ENCODE measurements at places on chromosomes 1 and 21.

DNA sequence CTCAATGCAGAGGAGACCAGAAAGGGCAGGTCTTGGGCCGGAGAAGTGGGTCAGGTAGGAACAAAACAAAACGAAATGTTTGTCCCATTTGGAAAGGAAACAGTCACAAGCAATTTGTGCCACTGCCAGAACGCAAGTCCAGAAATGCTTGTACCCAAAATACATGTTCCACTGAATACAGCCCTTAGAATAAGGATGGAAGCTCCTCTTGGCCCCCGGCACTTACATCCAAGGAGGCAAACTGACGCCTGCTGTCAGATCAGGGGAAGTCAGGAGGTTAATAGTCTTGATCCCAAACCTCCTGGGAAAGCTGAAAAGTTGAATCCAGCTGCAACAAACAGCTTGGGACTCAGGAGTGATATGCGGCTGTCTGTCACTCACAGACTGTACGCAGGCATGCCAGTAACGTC is 75.9 kb upstream of the GALNT2 start:
- DNase-seq, result no peak

- no peak for DNase-seq
Observed at GRCh38 chr1:94912263-94913184, 14.4 kb downstream of the CNN3 start.

DNA sequence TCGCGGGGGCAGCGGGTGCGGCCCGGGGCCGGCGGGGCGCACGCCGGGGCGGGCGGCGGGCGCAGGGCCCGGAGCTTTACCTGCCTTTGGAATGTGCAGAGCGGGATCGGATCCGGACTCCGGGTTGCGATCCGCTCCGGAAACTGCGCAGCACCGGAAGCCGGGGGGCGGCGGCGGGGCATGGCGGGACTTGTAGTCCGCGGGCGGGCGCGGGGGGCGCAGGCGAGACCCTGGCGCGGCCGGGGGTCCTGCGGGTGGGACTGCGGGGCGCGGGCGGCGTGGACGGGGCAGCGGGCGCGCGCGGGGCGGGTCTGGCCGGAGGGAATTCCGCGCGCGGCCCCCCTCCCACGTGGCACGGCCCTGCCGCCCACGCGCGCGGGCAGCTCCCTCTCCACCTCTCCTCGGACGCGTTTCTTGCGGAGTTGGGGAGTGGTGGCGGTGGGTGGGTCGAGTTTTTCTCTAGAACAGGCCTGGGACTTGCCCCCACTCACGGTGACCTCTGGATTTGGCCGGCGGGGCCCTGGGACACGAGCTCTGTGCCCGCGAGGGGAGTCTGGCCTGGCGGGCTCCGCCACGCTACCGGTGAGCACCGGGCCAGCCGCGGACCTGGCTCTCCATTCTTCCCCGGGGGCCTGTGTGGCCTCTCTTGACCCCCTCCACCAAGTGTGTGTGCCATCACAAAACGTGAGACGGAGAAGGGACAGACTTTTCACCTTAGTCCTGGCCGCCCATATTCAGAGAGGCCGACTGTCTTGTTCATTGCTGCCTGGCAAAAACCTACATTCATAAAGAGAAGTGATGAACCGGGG is at the start of gene PRDM15:
PRDM15 (minus strand) TSS at position 155 of the 809 bp plus-strand sequence. CDS start 18,981 bp downstream, outside the sequence.
- peak; percentile 57 for DNase-seq

DNA sequence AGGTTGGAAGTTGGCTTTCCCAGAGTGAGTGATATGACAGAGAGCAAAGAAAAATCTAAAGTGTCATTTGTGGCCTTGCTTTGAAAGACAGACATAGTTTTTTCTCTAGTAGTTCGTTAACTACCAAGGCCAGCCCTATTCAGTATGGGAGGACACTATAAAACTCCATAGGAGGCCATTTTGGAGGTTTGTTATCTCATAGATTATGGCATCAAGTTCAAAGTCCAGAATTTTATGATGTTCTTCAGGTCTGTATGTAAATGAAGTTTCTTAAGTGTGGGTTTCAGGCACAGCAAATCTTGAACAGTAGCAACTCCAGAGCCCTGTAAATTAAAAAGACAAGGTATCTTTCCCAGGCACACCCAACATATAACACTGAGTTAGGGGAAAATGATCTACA is 437.1 kb downstream of the PLPP3 start:
- DNase-seq, result no peak

DNA sequence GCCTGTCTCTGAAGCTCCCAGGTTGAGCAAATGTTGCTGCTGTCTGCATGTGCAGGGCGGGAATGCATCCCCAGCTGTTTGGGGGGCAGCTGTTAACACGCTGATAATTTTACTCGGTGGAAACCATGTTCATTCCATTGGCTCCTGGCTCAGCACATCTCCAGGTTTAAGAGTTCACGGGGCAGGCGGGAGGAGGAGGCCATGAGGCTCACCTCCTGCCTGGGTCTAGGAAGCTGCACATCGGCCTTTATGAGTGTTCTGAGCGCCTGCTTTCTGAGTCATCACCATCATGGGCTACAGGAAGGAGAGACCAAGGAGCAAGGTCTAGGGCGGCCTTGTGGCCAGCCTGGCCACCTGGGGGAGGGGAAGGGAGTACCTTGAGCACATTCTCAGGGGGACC is 29.7 kb downstream of the AJAP1 start:
- no peak for DNase-seq

DNA sequence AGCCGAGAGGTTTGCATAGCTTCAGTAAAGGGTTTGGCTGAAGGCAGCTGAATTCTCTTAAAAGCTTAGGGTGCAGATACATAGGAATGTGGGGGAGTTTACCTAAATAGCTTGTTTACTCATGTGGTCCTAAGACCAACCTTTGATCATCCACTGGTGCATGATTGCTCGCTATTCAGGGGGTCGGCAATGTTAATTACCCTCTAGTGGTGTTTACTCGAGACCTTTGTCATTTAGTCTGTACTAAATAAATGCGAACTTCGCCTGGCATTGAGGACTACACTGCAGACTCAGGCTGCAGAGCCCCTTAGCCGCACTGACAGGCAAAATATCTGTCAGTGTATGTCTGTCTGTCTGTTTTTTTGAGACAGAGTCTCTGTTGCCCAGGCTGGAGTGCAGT is 31.8 kb downstream of the TMEM63A start:
- DNase-seq, result no peak

GRCh38 chr1:36070349-36070748 is 13.5 kb upstream of the TEKT2 start:
- no peak for DNase-seq

DNA sequence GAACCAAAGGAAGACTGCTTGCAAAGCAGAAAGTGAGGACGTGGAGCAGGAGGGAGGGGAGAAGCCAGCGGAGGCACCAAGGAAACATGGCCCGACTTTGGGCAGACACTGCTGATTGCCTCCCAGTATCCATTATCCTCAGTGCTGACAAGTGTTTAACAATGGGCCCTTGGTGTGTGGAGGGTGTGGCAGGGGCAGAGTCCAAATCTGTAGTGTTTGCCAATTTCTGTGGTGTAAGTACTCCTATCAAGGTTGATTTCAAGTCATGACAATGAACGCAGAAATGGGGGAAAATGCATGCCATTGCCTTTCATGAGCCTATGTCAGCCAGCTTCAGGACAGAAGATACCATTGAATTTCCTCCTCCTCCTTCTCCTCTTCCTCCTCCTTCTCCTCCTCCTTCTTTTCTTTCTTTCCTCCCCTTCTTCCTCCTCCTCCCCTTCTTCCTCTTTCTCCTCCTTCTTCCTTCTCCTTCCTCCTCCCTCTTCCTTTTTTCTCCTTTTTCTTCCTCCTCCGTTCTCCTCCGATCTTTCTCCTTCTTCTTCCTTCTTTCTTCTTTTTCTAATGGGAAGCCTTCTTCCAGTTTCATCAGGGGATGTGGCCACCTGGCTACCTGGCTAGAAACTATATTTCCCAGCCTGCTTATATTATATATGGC is 10.3 kb upstream of the PHC2 start:
- DNase-seq, result no peak

- DNase-seq, result no peak
Observed at GRCh38 chr1:11320153-11320936, 47.3 kb downstream of the UBIAD1 start.

GRCh38 chr1:34087986-34088385 is 77.0 kb downstream of the CSMD2 start:
- no peak for DNase-seq

DNA sequence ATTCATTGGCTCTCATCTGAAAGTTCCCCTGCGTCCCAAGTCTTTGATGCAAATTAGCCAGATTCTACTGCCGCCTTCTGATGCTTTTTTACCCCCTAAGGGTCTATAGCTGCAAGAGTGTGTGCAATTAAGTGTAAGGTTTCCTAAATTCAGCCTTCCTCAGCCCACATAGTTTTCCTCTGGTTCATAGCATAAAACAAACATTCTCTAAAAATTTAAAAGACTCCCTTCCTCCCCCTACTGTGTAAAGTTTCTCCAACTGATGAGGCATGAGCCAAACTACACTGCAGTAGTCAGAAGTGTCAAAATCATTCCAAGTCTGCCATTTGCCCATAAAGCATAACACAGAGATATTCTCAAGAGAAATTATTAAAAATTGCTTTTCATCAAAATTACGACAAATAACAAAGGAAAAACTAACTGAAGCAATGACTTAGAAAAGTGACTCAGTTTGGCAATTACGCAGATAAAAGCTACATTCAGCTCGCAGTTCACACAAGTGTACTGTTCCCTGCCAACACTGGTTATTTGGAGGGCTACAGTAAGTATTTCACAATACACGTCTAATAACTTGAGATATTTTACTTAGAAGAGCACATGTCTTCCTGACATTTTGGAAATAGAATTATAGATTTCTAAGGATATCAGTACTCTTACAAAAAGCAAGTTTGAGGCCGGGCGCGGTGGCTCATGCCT is 15.4 kb downstream of the KCNH1 start:
- no peak for DNase-seq

- no peak for DNase-seq
Observed at GRCh38 chr1:15188678-15189077, 35.1 kb downstream of the TMEM51 start.

GRCh38 chr1:203930342-203930741 is 68.9 kb downstream of the SNRPE start:
- no peak for DNase-seq

- no peak for DNase-seq
Observed at GRCh38 chr1:29542548-29542947, 306.2 kb downstream of the PTPRU start.

GRCh38 chr1:207745285-207745684 is 6.6 kb upstream of the CD46 start:
- DNase-seq, result no peak

DNA sequence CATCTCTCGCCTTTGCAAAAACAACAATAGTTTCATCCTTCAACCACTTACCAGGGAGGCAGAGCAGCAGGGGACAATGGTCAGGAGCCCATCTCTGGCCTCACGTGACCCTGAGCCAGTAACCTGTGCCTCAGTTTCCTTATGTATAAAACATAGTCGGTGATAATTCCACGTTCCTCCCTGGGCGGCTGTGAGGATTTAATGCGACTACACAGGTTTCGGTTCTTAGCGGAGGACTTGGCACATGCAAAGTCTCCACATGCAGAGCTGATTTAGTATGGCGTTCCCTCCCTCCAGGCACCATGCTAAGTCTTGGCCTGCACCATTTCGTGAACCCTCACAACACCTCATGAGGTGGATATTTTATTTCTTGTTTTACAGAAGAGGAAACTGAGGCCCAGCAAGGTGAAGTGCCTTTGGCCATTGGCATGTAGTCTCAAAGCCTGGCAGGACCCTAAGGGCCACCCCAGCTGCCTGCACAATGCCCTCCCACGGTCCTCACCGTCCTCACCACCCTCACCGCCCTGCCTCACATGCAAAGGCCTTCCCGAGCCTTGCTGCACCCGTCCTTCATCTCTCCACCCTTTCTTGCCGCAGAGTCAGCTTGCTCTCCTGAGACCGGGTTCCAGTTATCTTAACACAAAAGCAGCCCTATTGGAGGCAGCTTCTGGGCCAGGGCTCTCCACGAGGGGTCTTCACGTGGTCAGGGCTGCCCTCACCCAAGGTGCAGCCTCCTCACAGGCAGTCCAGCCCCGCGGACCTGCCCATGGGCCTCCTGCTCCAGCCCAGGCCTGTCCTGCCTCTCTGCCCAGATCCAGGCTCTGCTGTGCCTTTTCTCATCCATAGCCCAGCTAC is 48.9 kb downstream of the SYF2 start:
- no peak for DNase-seq

GRCh38 chr1:113898241-113898814 is 6.3 kb downstream of the AP4B1 start:
- no peak for DNase-seq

DNA sequence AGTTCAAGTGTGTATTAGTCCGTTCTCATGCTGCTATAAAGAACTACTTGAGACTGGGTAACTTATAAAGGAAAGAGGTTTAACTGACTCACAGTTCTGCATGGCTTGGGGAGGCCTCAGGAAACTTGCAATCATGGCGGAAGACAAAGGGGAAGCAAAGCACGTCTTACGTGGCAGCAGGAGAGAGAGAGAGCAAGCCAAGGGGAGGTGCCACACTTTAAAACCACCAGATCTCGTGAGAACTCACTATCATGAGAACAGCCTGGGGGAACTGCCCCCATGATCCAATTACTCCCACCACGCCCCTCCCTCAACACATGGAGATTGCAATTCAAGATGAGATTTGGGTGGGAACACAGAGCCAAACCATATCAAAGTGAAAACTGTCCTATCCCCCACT is 4.1 kb upstream of the MIS18A start:
- no peak for DNase-seq

DNA sequence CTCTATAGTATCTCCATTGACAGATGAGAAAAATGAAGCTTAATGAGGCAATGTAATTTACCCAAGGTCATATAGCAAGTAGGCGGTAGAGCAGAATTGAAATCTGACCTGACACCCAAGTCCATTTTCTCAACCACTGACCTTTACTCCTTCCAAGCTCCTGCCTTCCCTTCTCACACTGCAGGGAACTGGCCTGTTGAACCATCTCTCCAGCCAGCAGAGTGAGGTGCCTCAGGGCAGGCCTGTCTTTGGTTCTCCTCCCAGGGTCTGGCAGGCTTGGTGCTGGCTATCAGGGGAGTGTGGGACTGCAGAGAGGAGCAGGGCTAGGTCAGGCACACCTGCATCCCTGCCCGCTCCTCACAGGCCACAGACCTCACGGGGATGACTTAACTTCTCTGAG is 126.8 kb downstream of the BEND5 start:
- DNase-seq, result no peak

GRCh38 chr1:87588495-87588894 is 259.8 kb downstream of the LMO4 start:
- DNase-seq, result no peak

DNA sequence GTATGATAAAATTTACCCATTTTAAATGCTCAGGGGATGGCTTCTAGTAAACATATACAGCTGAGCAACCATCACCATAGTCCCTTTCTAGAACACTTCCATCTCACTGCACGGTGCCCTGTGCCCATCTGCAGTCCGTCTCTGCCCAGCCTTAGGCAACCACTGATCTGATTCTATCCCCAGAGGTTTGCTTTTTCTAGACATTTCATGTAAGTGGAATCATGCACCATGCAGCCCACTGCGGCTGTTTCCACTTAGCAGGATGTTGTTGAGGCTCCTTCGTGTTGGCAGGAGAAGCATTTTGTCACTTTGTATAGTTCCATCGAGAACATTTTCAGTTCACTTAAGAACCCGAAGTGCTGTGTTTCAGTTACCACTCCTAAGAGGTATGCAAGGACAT is 27.8 kb upstream of the VAMP3 start:
- no peak for DNase-seq
